Ovary (tissue), 10 donors: ENCODE measurements at places on chromosomes 6 and 20. TPM values are rescaled to one million over a fixed set of nuclear protein-coding genes. Genes with fewer than 3 reads are reported as not detected.

The NKX2-4 gene
- not detected for polyA plus RNA-seq

DNA sequence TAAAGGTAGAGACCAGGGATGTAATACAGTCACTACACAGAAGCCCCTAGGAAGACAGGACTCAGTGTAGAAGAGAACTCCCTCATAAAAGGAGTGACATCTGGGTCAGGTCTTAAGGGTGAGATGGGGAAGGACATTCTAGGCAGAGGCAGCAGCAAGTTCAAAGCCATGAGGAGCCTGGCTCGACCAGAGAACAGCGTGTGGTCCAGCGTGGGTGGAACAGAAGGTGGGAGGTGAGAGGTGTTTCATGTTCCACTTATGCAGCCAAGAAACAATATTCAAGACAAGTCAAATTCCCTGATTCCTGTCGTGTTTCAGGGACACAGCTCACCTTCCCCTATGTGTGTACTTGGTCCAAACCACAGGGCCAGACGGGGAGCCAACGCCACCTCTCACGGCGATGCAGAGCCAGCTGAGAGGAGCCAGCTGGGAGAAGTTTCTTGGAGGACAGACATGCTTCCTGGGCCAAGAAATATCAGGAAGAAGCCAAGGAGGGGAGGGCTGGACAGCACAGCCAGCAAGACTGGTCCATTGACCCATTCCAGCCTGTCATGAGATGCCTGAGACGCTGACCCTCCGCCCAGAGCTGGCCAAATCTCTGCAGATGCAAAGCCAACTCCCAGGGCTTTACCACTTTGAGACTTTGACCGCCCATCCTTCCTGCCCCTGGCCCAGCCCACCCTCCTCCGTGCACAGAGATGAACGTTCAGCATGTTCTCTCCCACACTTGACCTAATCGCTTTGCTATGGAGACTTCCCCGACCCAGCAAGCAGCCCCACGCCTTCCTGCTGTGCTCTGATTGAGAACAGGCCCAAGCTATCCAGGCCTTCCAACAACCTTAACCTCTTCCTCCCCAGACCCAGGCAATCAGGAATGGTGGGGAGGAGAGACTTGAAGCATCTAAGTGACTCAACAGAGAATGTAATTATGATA, 113.8 kb downstream of the PRND start:
- peaks cover 17% of the 10 kb centered on the region for H3K4me1 ChIP-seq
- peak overlapping the region; percentile 48 for H3K27ac ChIP-seq
- peak; percentile 86 for DNase-seq
- H3K27me3 ChIP-seq = no peaks in the 10 kb centered on the region

- DNase-seq = no peak
- no peaks in the 10 kb centered on the region for H3K36me3 ChIP-seq
- H3K4me3 ChIP-seq = no peak overlapping the region
- no peaks in the 10 kb centered on the region for H3K4me1 ChIP-seq
- H3K27ac ChIP-seq = no peak overlapping the region
- no peaks in the 10 kb centered on the region for H3K27me3 ChIP-seq
These were observed 196.0 kb downstream of the BTBD3 start for GRCh38 chr20:12113468-12114371.

- H3K27ac ChIP-seq = no peak overlapping the region
- no peaks in the 10 kb centered on the region for H3K27me3 ChIP-seq
- no peaks in the 10 kb centered on the region for H3K36me3 ChIP-seq
- H3K4me1 ChIP-seq = no peaks in the 10 kb centered on the region
- H3K4me3 ChIP-seq = no peak overlapping the region
- DNase-seq = no peak
These were observed 668.4 kb downstream of the C6orf118 start for GRCh38 chr6:164640956-164641355.

The ISM1 gene
- 0.17 TPM for polyA plus RNA-seq
